Stimulated activated CD4-positive, alpha-beta T cell treated with anti-CD3 and anti-CD28 coated beads, Interleukin-2, amount 100 ng/mL, for 48 hours (primary cell): ENCODE measurements at places on chromosomes 5 and 9.

DNA sequence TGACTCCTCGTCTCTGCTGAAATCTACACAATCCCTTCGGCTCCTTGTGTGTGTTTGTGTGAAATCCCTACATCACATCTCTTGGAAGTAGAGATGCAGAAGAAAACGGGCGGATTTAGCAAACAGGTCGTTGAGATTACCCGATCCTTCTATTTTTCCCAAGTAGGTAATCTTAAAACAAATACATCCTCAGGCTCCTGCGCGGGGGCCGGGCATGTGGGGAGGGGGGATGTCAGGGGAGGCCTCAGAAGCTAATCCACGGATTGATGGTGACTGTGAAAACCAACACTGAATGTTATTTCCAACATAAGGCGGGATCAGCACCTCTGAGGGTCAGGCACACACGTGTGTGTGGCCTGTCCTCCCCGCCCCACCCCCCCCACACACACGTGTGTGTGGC is 137.8 kb downstream of the ROR2 start:
- no peak for DNase-seq

DNA sequence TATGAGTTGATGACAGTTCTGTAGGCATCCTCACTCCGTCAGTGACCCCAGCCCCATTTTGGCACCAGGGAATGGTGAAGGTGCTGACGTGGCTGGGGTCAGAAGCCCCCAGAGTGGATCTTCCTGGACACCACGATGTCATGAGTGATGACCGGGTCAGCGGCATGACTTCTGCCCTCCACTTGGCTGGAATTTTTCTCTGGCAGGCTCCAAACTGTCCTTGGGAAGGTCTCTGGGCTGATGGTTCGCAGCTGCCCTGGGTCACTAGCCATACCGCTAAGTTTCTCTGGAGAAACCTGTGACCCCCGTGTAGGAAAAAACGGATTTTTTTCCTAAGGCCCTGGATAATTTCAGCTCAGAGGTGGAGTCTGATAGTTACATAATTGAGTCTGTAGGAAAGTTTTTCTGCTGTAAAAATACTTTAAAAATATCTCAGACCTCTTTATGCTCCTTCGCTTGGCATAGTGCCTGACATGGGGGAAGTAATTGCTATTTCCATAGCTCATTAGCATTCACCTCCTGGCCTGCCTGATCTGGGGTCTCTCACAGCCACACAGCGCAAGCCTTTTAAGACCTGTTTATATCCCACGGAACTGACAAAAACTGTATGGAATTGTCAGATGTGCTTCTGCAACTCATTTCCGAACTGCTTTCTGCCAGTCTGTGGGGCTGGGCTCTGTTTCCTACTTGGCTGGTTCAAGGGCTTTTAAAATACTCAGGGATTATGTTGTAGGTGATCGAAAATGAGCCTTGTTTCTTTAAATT is 69.2 kb downstream of the ANGPTL2 start:
- DNase-seq: no peak

DNA sequence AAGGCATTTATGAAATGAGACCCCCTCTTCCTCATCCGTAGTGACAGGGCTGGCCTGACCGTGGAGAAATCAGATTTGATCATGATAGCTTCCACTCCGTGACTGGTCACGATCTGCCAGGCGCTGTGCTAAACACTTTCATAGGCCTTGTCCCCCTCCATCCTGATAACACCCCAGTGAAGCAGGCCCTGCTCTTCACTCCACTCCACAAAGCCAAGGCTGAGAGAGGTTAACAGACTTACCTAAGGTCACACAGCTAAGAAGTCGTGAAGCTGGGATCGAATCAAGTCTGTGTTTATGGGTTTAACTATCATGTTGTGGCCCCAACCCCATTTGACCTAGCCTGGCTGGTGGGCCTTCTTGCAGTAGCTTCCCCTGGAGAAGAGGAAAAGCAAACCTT is 53.3 kb upstream of the IL17B start:
- no peak for DNase-seq

- DNase-seq: no peak
Observed at GRCh38 chr9:34896112-34896511, 62.0 kb upstream of the PHF24 start.

DNA sequence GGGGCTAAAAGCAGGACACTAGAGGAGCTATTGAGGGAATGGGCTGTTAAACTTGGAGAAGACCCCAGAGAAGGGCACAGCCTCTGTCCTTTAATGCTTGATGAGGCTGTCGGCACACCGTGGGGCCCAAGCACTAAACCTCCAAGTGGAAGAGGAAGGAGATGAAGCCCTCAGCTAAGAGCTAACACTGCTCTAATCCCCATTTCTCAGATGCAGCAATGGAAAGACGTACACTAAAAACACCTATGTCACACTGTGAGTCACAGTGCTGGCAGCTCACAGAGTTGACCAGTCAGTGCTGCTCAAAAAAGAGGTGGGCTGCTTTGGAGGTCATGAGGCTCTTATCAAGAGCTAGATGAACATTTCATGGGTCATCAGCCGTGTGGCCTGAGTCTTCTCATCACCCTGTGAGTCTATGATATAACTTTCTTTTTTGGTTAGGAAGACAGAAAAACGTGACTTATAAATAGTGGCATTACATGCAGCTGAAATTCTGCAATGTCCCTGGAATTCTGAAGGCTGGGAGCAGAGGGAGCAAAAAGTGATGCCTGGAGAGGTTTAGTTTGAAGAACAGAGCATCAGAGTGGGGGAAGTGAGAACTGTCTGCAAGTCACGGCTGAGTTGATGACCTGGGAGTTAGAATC is 21.5 kb downstream of the TNFSF8 start:
- no peak for DNase-seq

- no peak for DNase-seq
Observed at GRCh38 chr5:176525677-176526076, 11.5 kb downstream of the RNF44 start.

GRCh38 chr5:105632043-105632442 is 2038.7 kb downstream of the EFNA5 start:
- no peak for DNase-seq
